ENCODE measurements at places on chromosomes 7 and 10. TPM values are rescaled to one million over a fixed set of nuclear protein-coding genes. Genes with fewer than 3 reads are reported as not detected.

Gene TFR2
- 1.3 TPM for total RNA-seq

Gene ST8SIA6
- total RNA-seq, result 0.32 TPM

Gene GPR26
- total RNA-seq, result not detected

Gene PPP1R9A
- 0.51 TPM for total RNA-seq

Gene LYZL2
- total RNA-seq, result not detected

Gene GALNT17
- total RNA-seq, result not detected

Gene CYP3A5
- not detected for total RNA-seq

Gene SLC13A4
- total RNA-seq, result not detected

Gene SPDYE8
- total RNA-seq, result not detected

DNA sequence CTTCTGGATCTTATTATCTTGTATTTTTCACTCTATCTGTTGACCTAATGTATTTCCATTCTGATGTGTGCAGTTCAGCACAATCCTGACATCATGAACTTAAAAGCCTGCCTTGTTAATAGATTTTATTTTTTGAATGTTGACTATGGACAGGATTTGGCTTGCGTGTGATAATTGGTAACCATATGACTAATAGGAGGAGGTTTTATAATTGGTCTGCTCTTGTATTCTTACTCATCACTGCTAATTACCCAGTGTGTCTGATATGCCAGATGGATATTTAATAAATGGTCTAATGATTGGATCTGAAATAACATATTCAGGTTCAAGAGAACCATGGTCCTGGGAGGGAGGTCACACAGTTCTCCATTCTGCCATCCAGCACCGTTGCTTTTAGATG lies 45.9 kb downstream of the MTURN start:
- DNase-seq, result no peak

DNA sequence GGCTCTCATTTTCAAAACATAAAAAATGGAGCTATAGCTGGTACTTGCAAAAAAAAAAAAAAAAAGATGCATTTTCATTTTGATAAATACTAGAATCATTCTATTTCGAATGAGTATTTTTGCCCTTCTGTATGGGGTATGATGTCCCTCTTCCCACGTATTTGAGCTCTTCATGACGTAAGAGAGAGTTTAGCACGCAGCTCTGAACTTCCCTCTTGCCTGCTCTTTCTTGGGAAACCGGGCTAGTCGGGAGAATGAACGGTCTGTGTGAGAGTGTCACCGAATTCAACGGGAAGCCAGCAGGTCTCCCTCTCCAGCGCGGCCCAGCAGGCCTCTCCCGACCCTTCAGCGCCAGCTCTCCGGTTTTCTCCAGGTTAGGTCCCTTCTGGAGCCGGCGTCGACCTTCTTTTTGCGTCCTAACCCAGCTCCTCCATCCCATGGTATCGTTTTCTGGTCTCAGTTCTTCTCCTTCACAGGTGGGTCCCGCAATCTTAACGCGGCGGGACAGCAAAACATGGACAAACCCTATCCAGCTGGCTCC lies 159.2 kb upstream of the PITRM1 start:
- DNase-seq, result no peak

DNA sequence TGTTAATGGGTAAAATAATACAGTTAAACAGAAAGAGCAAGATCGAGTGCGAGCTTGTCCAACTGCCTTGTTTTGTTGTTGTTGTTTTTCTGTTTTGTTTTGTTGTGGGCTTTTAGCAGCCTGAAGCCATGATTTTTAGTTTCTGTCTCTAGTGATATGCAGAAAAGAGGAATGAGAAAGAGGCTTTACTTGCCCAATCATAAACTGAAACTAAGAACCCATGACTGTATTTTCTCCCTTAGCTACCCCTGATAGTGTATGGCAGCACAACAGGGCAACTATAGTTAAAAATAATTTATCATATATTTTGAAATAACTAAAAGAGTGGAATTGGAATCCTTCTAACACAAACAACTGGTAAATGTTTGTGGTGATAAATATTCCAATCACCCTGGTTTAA lies 493.9 kb downstream of the GLRX3 start:
- DNase-seq, result no peak

DNA sequence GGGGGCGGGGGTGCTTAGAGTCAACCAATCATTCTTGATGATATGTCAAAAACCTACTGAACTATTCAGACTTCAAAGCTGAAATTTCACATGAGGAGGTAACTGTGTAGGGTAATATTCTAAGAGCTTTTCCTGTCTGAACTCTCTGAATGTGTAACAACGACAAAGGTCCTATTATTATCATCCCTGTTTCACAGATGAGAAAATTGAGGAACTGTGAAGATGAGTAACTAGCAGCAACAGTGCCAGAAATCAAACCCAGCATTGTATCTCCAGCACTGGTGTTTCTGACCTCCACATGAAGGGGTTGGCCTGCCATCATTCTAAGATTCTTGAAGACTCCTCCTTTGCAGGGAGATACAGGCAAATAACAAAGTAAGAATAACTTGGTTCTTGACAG lies 294.7 kb upstream of the AOAH start:
- no peak for DNase-seq

DNA sequence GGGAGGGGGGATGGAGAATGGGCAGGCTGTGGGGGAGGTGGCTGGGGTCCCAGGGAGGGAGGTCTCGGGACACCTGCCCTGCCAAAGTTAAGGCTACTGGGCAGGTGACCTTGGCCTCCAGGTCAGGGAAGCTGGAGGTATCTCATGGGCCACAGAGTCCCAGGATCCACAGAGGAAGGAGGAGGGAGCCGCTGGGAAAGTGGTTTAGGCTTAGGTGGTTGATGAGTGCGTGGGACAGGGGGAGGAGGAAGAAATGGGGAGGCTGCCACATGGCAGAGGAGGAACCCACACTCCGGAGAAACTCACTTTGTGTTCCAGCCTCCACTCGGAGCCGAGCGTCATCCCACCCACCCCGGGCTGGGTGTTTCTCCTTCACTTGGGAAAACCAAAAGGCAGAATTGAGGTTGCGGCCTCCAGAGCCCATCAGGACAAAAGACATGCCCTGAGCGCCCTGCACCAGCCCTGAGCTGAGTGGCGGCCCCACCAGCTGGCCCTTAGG lies 46.1 kb downstream of the ASB13 start:
- DNase-seq, result no peak

GRCh38 chr7:8125680-8126444 lies 136.1 kb downstream of the ICA1 start:
- no peak for DNase-seq

DNA sequence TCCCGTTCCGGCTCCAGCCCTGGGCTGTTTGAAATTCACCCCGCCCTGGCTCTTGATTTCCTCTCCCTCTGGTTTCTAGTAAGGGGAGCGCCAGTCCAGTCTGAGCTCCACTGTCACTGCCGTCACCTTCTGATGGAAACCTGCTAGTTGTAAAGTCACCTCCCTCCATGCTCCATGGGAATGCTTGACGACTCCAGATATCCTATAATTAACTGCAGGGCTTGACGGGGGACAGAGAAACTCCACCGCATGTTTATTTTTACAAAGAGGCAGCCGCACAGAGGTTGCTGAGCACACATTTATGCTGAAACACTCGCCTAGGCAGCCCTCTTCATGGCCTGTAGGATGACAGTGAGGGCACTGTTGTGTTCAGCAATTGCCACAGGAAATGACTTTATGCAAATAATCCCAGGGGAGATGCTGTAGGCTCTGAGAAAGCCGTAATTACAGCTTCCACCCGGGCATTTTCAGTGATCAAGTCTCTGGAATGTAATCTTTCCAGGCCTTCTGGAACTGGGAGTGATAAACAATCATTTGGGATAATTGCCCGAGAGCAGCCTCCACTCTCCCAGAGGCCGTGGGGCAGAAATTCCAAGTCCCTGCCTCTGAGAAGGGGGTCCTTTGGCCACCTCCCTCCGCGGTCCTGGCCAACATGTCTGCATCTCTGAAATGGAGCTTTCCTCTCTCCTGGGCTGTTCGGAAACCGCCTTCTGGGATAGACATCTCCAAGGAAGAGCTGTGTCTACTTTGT lies 300.5 kb downstream of the KLF6 start:
- DNase-seq, result no peak

DNA sequence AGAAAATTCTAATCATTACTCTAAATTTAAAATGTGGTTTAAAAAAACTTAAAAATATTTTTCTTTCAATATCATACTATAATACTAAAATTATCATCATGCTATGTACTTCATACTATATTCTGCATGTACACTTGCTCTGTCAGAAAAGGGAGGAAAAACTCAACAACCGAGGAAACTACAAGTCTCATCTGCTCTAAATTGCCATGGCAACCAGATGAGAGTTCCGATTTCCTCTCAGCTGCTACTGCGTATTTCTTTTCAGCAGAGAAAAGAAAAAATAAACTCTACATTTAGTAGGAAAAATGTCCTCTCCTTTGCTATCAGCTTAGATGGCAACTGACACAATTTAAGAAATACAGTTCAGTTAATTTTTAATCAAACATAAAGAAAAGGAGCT lies 178.9 kb downstream of the SRPK2 start:
- DNase-seq, result peak; percentile 53

DNA sequence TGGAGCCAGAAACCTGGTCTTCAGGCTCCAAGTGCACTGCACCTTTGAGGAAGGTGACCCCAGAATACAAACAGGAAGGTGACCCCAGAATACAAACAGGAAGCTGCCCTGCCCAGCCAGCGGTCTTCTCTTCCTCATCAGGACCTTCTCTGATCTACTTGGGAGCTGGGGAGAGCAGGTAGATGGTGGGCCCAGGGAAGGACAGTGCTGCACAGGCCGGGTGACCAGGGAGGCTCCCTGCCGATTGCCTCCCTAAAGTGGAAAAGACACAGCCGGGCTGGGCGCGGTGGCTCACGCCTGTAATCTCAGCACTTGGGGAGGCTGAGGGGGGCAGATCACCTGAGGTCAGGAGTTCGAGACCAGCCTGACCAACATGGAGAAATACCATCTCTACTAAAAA lies 151.8 kb upstream of the CHST15 start:
- DNase-seq, result no peak

- DNase-seq, result no peak
Measured at GRCh38 chr7:82244947-82245517, 198.5 kb downstream of the CACNA2D1 start.

- peak; percentile 43 for DNase-seq
Measured at GRCh38 chr7:17948526-17949238, 8.4 kb upstream of the SNX13 start.

DNA sequence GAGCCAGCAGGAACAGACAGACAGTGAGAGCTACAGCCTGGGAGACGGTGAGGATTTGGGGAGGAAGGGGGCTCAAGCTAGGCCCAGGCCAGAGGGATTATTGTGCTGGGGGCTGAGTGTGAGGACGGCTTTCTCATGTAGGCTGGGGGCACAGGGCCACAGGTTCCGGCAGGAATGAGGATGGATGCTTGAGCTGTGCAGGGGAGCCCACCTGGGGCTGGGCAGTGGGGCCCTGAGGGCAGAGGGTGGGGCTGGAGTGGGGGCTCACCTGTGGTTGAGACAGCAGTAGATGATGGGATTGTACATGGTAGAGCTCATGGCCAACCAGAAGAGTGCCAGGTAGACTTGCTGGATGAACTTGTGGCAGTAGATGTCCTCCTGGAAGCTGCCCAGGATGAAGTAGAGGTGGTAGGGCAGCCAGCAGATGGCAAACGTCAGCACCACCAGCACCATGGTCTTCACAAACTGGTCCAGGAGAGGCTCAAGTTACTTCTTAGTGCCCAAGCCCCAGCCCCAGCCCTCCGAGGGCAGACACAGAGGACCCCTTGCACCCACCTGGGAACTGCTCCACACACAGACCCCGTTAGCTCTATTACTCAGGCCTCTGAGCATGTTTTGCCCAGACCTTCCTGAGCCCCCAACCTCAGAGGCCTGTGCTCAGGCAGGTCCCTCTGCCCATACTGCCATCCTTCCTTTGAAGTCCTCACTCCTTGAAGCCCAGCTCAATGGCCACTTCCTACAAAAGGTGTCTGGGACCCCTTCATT lies 9.7 kb downstream of the TACR2 start:
- DNase-seq, result no peak

- no peak for DNase-seq
Measured at GRCh38 chr10:14035506-14035905, 295.2 kb downstream of the FRMD4A start.

GRCh38 chr10:72086466-72087391 lies 1.6 kb downstream of the SPOCK2 start:
- DNase-seq, result no peak

DNA sequence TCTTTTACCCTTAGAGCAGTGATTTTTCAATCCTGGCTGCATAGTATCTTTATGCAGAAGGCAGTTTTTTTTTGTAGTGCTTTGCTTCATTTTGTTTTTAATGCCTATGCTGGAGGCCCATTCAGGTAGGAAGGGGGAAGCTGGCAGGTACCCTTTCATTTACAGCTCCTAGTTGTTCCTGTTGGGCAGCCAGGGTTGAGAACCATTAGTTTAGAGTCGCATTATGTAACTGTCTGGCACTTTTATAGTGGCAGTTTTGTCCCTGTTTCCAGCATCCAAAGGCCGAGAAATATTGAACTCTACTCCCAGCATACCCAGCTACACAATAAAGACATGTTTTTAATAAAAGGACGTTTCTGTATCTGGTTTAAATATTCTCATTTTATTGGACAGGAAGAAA lies 110.6 kb downstream of the CCDC3 start:
- no peak for DNase-seq

DNA sequence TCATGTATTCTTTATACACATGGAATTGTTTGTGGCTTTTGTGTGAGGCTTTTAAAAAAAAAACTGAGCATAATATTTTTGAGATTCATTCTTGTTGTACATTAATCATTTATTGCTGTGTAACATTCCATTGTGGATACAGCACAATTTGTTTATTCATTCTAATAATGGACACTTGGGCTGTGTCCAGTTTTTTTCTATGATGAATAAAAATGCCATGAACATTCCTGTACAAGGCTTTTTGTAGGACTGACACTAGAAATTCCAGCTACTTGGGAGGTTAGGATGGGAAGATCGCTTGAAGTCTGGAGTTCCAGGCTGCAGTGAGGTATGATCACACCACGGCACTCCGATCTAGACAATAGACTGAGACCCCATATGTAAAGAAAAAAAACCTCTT lies 254.3 kb upstream of the CACNA2D1 start:
- peak; percentile 41 for DNase-seq

DNA sequence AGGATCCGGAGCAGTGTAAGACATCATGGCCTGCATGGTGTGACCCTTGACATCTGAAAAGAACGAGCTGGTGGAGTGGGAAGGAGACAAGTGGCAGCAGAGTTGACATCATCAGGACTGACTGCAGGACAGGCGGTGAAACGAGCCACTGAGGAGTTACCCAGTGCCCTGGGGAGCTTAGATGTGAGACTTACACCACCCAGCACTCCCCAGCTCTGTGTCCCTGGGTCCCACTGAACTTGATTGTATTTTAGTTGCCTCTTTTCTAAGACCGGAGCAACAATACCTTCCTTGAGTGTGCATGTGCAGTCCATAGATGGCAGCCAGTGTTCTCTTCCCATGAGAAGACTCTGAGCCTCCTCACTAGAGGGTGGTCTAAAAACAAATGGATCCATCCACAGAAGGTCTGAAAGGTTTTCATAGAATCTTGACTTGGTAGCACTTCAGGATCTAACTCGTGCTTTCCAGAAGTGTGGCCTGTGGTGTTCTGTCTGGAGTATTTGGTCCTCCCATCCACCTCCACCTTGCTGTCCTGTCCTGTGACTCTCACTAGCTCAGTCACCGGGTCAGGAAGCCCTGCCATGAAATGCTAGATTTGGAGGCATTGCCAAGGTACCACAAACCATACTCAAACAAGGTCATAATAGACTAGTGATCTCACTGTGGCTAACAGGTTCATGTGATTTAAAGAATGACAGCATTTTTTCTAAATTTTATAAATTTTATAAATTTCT lies 59.0 kb downstream of the IKZF1 start:
- DNase-seq, result no peak

All from LHCN-M2 (cell line).